ENCODE measurements at places on chromosomes 1 and 21.
A peak's percentile ranks its signal among the peaks of the same experiment; 100 is the strongest.

DNA sequence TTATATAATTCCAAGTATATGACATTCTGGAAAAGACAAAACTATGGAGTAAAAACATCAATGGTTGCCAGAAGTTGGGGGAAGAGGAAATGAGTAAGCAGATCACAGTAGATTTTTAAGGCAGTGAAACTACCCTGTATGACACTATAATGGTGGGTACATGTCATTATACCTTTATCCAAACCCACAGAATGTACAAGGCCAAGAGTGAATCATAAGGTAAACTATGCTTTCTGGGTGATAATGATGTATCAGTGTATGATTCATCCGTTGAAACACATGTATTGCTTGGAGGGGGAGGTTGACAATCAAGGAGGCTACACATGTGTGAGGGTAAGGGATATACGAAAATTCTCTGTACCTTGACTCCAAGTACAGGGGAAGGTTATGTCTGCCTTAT, 862.7 kb downstream of the PLA2G4A start:
- DNase-seq = no peak

DNA sequence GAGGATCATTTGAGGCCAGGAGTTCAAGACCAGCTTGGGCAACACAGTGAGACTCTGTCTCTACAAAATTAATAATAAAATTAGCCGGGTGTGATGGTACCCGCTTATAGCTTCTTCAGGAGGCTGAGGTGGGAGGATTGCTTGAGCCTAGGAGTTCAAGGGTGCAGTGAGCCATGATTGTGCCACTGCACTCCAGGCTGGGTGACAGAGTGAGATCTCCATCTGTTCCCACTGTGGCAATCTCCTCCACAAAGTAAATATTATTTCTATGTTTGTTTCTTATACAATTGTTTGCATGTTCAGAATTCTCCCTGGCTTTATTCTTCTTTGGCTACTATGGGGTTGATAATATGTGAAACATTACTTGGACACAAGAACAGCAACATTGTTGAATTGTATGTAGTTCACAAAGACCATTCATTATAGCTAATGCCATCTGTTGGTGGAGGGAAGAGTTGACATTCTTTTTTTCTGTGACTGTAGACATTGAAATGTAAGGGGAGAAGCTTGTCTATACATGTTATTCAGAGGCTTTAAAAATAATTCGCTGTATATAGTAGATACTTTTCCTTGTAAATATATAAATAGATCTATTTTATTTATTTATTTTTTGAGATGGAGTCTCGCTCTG, 47.8 kb upstream of the SRSF10 start:
- peak; percentile 54 for DNase-seq

GRCh38 chr21:42468491-42469131, 27.4 kb downstream of the RSPH1 start:
- no peak for DNase-seq

GRCh38 chr1:156959414-156959813, 39.0 kb downstream of the LRRC71 start:
- DNase-seq = no peak

- no peak for DNase-seq
Observed at GRCh38 chr21:45453308-45453950, 48.5 kb downstream of the COL18A1 start.

- no peak for DNase-seq
Observed at GRCh38 chr1:23980728-23981070, 572 bp upstream of the SRSF10 start.

DNA sequence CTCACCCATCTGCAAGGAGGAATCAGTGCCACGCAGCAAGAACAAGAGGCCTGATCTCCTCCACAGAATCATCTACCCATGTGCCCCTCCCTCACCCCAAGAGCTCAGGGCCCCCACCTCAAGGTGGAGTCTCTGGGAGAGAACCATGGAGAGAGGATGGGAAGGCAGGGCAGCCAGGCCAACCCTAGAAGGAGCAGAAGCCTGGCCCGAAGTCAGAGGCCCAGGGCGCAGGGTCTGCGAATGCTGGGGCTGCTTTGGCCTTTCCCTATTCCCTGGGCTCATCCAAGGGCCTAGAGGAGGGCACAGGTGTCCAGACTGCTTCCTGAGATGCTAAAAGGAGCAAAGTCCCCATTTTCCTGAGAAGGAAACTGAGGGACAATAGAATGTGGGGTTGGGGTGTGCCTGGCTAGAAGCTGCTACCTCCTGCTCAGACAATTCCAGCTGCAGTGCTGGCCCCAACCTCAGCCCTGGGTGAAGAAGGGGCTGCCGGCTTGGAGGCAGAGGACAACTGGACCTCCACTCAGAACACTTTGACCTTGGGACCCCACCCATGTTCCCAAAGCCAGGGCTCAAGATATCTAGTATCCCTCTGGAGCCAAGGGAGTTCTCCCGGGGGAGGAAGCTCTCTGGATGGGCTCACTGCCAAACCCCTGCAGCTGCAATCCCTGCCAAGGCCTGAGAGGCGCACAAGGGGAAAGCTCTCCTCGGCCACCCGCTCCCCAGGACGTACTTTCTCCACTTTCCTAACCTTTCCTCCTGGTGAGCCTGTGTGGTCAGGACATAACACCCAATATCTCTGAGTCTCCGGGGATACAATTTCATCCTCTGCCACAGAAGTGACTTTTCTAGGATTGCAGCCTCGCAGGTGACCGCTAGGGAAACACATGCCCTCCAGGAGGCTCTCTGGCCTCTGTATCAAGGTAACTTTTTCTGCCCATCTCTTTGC, 16.6 kb upstream of the LEMD1 start:
- DNase-seq = peak; percentile 76

DNA sequence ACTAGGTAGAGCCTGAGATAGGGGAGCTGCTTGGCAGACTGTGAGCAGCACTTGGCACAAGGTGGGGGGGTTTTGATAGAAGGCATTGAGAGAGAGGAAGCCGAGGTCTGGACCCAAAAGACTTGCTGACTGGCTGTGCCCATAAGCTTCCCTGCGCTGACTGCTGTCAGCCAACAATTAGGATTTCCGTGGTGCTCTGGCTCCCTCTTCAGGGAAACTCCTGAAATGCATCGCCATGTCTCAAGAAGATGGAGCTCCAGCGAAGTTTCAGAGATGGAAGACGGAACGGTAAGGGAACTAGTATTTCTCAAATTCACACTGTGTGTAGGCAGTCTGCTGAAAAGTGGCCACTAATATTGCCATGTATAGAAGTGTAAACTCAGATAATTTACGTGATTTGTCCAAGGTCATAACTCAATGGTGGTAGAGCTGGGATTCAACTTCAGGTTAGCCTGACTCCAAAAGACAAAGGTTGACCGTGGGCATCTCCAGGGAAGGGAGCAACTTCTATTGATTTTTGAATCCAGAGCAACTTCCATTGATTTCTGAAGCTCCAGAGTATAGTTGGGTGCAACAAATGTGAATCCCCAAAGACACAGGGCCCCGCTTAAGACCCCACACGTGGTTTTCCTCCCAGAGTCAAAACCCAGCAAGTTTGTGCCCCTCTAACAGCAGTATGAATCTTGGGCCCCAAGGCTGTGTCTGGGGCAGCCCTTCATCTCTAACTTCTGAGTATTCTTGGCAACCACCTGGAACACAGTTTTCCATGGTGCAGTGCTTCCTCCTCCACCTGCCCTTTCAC, 44.5 kb upstream of the CRNN start:
- DNase-seq = peak; percentile 75

Measured in right lung (tissue), 10 donors.